T-helper 2 cell treated with Interferon-gamma antibody and Interleukin-4, amounts not matched to agents 5 μg/mL and 100 μg/mL, for 36 hours (primary cell): ENCODE measurements at places on chromosomes 7 and 10.

DNA sequence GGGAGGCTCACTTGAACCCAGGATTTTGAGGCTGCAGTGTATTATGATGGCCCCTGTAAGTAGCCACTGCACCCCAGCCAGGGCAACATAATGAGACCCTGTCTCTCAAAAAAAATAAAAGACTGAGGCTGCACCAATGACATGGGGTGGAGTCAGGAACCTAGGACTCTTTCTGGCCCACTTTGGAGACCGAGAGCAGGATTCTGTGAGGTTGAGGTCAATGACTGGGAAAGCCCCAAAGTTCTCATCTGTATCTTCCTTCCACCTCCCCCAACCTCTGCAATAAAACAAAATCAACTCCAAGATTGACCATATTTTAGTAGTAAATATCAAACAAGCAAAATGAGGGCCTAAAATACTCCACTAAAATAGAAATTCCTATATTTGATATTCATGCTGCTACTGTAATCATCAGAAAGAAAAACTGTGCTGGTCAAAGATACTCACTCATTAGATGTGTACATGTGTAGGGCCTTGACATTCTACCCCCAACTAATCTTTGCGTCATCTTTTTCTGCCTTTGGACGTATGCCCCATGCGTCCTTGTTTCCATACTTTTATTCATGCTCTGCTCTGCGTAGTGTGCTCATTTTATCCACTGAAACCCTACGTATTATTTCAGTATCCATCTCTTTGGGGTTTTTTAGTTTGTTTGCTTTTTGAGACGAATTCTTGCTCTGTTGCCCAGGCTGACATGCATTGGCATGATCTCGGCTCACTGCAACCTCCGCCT, 23.8 kb downstream of the WBP1L start:
- DNase-seq, result no peak

GRCh38 chr7:29453021-29453420, 110.6 kb upstream of the PRR15 start:
- no peak for DNase-seq

- DNase-seq, result no peak
These were observed 1041.8 kb downstream of the GATA3 start for GRCh38 chr10:9096288-9096687.

- no peak for DNase-seq
These were observed 143.2 kb upstream of the PRSS1 start for GRCh38 chr7:142606081-142606480.

DNA sequence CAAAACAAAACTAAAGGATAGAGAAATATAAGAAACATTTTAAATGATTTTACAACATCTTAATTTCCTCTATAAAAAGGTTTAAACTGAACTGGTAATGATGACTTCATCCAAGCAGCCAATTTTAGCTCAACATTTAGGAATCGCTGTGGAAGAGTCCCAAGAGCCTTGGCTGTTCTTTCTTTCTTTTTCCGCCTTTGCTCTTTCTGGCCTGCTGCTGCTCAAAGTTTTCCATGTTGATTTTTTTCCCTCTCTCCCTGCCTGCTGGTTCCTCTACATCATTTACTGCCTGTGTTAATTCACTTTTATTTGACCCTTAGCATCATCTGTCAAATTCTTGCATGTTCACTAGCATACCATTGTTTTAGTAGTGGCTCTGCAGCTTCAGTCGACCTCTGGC, 146.9 kb downstream of the EVX1 start:
- no peak for DNase-seq

DNA sequence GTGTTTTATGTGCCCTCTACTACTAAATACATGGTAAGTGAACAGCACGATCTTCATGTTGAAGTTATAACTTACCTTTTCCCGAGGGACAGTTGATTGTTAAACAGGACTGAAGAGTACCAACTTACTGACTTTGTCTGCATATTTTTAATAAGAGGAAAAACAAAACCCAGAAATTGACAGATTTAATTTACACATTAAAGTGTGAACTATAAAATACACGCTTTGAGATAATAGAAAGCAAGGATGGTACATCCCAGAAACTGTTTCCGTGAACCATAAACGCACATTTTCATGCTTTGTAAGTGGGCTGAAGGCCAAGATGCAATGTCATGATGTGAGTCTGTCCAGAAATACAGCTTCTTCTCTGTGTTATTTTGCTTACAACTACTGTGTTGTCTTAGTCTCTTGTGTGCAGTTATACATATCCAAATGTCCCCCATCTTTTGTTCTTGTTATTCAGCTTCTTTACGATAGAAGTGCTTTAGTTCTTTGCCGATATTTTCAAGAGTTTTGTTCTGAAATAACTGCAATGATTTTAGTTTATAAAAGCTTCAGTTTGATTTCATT, 190.1 kb downstream of the MLLT10 start:
- no peak for DNase-seq
